Immature natural killer cell (primary cell): ENCODE measurements at places on chromosomes 1 and 21.

GRCh38 chr1:5920201-5920600 lies 72.0 kb downstream of the NPHP4 start:
- no peak for DNase-seq

DNA sequence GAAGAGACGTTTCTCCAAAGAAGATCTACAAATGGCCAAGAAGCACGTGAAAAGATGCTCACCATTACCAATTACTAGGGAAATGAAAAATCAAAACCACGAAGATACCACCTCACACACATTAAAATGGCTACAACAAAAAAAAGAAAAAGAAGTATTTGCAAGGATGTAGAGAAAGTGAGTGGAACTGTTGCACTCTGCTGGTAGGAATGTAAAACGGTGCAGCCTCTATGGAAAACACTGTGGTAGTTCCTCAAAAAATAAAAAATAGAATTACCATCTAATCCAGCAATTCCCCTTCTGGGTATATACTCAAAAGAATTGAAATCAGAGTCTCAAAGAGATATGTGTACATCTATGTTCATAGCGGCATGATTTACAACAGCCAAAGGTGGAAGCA lies 115.4 kb upstream of the EDN2 start:
- DNase-seq = no peak

- DNase-seq = no peak
Measured at GRCh38 chr1:166874464-166874863, 1.6 kb downstream of the TADA1 start.

- no peak for DNase-seq
Measured at GRCh38 chr1:228511546-228512445, 24.6 kb downstream of the RNF187 start.

GRCh38 chr21:45990741-45991605 lies 9.4 kb downstream of the COL6A1 start:
- no peak for DNase-seq

- no peak for DNase-seq
Measured at GRCh38 chr21:42107177-42107880, 36.2 kb downstream of the UMODL1 start.

DNA sequence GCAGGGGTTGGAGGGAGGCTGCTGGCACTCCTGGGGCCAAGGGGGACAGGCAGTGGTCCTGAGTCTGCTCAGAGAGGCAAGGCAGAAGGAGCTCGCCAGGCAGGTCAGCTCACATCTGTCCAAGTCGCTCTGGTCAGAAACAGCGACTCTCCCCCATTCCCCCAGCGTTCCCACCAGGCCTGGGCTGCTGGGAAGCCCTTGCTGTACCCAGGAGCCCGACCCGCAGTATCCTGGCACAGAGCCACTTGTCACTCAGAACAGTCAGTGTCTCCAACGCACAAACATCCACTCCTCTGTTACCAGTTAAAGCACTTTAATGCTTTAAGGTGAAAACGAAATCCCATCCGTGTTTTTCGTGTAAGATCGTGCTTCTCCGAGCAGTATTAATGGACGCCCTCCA lies 16.6 kb upstream of the CCDC27 start:
- DNase-seq = no peak

GRCh38 chr1:66787641-66788040 lies 13.4 kb downstream of the INSL5 start:
- DNase-seq = no peak

GRCh38 chr1:10989095-10989494 lies 23.4 kb upstream of the TARDBP start:
- DNase-seq = no peak

DNA sequence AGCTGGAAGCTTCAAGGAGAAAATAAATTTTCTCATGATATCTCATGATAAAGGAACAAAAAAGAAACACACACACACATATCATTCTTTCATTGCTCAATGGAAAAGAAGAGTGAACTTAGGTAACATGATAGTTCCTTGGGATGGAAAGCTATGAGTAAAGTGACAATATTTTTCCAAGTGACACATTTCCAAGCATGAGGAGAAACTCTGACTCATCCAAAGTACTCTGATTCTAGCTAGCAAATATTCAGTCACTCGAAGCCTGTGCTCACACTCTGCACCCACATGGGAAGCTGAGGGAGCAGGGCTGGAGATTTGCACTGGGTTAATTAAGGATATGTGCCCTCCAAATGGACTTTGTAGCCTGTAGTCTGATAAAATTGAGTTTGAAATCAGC lies 222.4 kb downstream of the LRRC40 start:
- no peak for DNase-seq

DNA sequence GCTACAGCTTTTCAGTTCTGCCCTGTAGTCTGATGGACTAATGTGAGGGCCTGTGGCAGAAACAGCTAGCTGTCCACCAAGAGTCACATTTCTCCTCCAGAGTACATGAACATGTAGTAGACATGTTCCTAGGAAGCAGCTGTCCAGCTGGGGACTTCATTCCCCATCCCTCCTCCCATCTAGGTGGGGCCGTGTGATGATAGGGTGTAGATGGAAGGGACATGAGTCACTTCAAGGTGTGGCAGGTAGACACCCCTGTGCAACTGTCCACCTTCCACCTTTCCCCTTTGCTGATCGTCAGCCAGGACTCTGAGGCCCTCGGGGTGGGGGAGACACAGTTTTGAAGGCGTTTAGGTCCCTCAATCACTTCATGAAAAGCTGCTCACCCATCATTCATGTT lies 3.6 kb upstream of the RD3 start:
- DNase-seq = no peak

- DNase-seq = no peak
Measured at GRCh38 chr1:164785841-164786534, 227.0 kb downstream of the PBX1 start.

DNA sequence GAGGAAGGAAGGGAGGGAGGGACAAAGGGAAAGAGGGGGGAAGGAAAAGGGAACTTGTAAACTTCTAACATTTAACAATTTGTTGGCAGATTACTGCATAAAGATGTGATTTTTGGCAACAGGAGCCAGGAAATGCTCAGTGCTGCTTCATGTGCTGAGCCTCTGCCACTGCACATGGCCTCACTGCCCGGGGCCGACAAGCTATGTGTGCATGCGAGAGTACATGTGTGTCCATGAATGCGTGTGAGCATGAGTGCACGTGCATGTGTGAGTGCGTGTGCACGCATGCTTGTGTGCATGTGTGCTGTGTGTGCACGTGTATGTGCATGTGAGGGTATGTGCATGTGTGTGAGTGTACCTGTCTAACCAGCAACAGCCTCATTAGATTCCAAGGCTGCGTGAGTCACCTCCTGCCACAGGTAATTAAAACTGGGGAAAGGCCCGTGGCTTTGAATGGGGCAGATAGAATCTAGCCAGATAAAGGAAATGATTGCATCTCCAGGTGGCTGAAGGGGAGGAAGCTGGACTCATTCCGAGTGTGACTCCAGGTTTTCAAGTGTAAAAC lies 41.4 kb upstream of the TSPEAR start:
- no peak for DNase-seq
